ENCODE measurements at places on chromosomes 3 and 15.

DNA sequence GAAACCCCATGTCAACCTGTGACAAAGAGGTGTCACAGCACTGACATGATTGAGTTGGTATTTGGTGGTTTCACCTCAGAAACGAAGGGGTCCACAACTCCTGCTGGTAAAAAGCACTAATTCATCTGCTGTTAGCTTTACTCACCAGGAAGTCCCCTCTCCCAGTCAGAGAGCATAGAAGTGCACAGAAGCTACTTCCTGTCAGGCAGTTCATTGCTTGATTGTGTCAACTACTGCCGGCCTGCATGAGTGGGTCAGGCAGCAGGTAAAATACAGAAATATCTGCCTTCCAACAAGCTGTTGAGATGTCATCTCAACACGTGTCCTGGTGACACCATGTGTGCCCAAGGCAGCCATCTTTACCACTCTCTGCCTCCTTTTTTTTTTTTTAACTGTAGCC, 596.6 kb upstream of the NR2F2 start:
- no peak for DNase-seq

- no peak for DNase-seq
Observed at GRCh38 chr3:32105291-32106131, 909 bp upstream of the GPD1L start.

DNA sequence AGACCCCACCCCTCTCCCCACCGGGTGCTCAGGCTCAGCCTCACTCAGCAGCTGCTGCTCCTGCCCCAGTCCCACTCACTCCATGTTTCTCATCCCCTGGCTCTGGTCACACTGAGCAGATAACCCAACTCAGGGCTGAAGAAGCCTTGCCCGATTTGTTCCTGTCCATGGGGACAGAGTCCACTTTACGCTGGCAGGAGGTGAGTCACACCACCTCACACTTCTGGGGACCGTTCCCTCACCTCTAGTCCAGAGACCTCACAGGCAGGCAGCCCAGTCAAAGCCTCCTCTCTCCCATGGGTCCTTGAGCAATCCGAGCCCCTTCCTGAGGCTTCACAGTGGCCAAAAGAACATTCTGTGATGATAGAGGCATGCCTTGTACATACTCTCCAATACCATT, 1.4 kb downstream of the CIDEC start:
- no peak for DNase-seq

GRCh38 chr15:51768018-51768417, 16.6 kb downstream of the TMOD2 start:
- no peak for DNase-seq

- DNase-seq: no peak
Observed at GRCh38 chr3:71428841-71429596, 154.5 kb downstream of the FOXP1 start.

GRCh38 chr3:167814441-167814951, 79.0 kb downstream of the SERPINI1 start:
- DNase-seq: no peak

- DNase-seq: no peak
Observed at GRCh38 chr3:11282250-11283138, 10.3 kb downstream of the ATG7 start.

DNA sequence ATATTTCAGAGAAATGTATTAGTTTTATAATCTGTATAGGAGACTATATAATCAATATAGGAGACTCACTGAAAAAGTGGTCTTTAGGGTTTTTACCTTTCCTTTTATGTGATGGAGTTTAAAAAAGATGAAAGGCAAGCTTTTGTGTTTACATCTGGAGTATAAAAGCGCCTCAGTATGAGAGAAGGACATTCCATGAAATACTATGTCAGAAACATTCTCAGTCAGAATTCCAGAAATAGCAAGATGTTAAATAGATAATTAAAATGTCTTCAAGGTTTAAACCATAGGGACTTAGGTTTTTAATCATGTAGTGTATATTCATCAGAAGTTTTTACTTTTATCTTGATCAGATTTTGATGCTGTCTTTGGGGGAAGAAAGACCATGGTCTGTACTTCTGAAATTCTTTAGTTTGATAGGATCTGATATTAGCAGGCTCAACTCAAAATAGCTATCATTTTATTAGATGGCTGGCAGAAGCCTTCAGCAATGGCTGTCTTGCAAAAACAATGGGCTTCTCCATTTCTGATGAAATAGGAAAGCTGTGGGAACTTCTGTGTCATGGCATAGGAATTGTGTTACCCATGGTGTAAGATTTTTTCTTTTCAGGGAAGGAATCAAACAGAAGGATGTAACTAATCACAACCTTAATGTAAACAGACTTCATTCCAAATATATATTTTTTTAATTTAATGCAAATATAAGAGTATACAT, 209.6 kb upstream of the PLSCR5 start:
- no peak for DNase-seq

Data from activated T-cell treated with anti-CD3 and anti-CD28 coated beads for 48 hours (primary cell).